Psoas muscle (tissue), 8 donors: ENCODE measurements at places on chromosomes 6 and 20. TPM values are rescaled to one million over a fixed set of nuclear protein-coding genes. Genes with fewer than 3 reads are reported as not detected.
A peak's percentile ranks its signal among the peaks of the same experiment; 100 is the strongest.

Gene OXT
- not detected for total RNA-seq

Gene WFDC9
- total RNA-seq = not detected

Gene CCR6
- total RNA-seq = not detected

Gene CNKSR3
- total RNA-seq = 2.3 TPM

Gene CALHM4
- total RNA-seq = 0.27 TPM

Gene FKBP1A
- total RNA-seq = 166 TPM

Gene HSPA12B
- total RNA-seq = 5.7 TPM

Gene FKBP5
- total RNA-seq = 1,905 TPM

Gene DZANK1
- total RNA-seq = 0.47 TPM

DNA sequence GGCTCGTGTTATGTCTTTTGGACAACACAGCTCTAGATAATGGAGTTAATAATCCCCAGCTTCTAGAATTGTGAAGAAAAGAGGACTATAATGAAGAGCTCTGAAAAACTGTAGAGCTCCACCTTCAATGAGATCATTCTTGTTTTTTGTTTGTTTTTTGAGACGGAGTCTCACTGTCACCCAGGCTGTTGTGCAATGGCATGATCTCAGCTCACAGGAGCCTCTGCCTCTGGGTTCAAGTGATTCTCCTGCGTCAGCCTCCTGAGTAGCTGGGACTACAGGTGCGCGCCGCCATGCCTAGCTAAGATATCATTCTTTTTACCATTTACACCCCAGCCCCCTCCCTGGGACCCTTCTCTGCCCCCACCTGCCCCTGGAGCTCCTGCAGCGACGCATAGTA is 36.6 kb downstream of the ERGIC3 start:
- DNase-seq = peak; percentile 12

DNA sequence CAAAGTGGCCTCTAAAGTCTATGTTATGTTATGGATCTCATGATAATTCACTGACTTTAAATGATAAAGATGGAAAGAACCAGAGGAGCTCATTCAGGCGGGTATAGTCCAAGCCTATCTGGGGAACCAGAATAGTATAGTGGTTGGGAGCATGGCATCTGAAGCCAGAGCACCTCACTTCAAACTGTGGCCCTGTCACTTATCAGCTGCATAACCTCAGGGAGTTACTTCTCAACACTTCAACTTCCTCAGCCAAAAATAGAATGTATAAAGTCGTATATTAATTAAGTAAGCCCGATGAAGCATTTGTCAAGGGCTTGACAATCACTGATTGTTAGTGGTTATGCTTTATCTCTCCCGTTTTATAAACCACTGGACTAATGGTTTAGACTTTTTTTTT is 112.7 kb downstream of the RTN4IP1 start:
- DNase-seq = no peak

DNA sequence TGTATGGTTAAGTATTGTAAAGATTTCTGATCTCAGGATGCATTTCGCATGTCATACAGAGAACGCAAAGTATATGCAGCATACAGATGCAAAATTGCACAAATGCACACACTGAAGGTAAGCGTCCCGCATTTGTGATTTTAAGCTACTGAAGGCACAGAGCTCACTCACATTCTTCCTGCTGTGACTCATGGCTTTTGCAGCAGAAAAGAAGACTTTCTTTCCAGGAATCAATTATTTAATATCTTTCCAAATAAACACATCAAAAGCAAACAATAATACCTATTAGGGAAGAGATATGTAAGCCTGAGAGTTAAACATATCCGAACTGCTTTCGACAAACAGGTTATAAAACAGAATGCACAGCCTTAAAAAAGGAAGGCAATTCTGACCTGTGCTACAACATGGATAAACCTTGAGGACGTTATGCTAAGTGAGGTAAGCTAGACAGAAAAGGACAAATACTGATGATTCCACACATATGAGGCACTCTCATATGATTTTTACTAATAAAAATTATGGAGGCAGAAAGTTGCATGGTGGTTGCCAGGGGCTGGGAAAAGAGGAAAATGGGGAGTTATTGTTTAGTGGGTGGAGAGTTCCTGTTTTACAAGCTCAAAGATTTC is 109.0 kb downstream of the TFAP2A start:
- no peak for DNase-seq

DNA sequence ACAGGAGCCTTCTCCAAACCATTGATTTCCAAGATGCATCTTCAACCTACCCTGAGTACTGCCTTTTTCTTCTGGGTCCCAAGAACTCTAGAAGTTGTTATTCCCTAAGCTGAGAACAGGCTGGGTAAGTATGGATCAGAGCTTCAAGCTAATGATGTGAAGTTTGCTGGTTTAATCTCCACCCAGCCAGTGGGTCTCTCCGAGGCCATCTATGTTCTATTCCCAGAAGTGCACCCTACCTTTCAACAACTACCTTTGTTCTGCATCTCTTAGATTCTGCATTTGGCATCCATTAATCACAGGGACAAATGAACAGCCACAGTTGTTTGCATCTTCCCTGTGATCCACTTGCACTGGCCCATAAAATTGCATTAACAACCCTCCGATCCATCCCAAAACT is 246.2 kb downstream of the HIVEP2 start:
- DNase-seq = no peak

DNA sequence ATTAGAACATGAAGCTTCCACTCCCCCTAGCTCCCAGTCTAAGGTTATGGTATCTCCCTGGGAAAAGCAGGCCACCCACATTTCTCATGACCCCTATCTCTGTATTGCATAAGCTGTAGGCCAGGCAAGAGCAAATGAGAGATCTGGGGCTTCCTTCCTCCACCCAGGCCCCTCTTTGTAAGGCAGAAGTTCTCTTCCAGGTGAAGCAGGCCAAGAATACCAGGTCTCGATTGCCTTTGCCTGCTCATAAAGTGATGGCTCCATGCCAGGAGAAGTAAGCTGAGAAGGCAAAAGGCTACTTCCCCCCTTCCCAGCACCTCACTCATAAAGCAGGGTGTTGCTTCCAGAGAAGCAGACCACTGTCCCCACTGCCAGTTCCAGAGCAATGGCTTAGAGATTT is 144.1 kb upstream of the KCNK16 start:
- DNase-seq = no peak

DNA sequence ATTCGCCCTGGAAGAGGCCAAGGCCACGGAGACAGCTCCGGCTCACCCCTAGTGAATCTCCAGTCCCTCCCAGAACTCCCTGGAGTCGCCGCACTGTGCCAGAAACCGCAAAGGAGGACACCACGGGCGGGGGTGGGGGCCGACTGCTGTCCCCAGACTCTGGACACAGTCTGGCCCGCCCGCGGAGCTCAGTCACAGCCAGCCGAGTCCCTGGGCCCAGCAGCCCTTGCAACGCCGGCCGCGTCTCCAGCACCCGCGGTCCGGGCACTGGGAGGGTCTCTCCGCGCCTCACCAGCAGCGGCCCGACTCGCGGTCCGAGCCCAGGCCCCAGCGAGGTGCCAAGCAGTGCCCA is 518 bp downstream of the PEX6 start:
- peak; percentile 83 for DNase-seq

DNA sequence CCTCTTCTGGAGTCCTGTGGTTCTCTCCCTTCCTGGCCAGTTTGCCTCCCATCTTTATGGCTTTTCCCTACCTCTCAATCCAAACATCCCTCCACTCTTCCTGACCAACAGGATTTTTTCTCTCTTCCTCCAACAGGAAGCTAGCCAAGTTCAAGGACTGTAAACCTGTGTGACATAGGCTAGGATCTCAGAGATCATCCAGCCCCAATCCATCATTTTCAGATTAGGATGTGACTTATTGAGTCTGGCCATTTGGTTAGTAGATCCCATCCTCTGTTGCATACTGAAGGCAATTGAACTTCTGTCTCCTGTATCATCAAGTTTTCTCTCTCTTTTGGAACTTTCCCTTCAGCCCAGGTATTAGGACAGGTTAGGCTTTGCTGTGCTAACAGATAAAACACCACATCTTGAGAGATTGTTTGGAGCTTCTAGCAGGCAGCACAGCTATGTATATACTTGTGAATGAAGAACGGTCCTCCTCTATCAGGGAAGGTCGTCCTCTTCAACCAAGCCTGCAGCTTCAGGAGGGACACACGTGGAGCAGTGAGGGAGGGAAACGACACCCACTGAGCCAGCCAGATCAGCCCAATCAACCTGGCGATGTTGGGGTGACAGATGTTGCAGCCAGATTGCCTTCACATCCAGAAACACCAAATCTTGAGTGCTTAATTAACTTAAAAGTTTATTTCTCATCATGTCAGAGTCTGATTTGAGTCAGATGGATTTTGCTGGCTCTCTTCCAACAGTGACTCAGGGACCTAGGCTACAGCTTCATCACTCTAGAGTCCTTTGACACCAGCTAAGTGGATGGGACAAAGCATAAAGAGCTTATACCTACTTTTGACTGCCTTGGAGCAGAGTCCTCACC is 106.8 kb downstream of the GJA10 start:
- DNase-seq = no peak

DNA sequence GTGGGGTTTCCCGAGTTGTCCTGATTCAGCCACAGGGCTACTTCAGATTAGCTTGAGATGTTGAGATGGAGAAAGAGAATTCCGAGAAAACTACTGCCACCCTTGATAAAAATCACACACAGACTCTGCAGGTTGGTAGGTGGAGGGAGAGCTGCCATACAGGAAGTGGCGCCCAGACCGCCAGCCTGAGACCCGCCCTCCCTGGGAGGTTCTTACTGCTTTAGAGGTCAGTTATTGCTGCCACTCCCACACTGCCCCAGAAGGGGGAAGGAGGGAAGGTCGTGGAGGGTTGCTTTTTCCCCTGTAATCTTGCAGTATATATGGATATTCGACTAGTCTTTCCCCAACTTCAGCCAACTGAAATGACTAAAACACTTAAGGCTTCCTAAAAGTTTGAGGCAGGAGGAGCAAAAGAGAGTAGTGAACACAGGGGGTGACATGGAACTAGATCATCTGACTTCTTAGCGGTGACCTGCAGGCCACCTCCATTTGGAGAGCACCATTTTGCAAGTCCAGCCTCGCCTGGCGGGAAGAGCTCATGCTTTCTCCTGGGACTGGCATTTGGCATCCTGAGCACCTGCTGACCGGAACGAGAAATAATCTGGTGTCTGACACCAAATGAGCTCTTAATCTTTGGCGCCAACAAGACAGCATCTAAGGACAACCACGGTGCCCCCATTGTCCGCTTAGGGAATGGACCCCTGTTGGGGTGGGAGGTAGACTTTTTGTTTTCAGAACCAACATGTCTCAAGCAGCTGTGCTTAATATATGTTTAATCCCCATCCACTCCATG is 35.7 kb upstream of the SLC22A1 start:
- no peak for DNase-seq

- DNase-seq = no peak
Measured at GRCh38 chr6:57021086-57021720, 25.3 kb upstream of the KIAA1586 start.

DNA sequence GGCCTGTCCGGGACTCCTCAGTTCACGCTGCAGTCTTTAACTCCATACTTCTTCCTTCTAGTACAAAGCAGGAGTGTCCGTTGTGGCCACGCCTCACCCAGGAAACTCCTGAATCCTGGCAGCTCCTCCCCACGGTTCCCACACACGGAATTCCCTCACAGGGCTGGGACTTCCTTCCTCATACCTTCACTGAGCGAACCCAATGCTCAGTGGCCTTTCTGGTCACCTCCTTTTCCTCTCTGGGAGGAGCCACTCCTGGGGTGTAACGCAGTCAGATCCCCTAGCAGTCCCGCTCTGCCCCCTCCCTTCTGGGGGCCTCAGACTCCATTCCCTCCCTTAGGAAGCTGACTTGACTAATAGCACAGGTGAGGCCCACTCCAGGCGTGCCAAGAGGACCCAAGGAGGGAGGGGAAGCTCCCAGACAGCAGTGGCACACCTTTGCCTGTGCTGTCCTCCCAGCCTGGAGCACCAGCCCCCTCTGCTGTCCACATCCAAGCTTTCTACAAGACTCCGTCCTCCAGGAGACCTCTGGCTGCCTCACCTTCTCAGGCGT is at the start of gene SLC52A3:
Gene SLC52A3 (minus strand): TSS at position 75 of the 553 bp plus-strand sequence. CDS start 2,726 bp downstream, outside the sequence.
- DNase-seq = no peak

GRCh38 chr6:19837511-19838441 is 606 bp downstream of the ID4 start:
- DNase-seq = peak; percentile 54

- no peak for DNase-seq
Measured at GRCh38 chr6:129835691-129836090, 25.4 kb downstream of the TMEM244 start.

GRCh38 chr6:139534472-139535115 is 160.1 kb upstream of the CITED2 start:
- DNase-seq = no peak

GRCh38 chr6:136788069-136788902 is 4.0 kb downstream of the MAP3K5 start:
- DNase-seq = no peak

GRCh38 chr6:106508834-106509233 is 120.5 kb downstream of the RTN4IP1 start:
- DNase-seq = no peak

DNA sequence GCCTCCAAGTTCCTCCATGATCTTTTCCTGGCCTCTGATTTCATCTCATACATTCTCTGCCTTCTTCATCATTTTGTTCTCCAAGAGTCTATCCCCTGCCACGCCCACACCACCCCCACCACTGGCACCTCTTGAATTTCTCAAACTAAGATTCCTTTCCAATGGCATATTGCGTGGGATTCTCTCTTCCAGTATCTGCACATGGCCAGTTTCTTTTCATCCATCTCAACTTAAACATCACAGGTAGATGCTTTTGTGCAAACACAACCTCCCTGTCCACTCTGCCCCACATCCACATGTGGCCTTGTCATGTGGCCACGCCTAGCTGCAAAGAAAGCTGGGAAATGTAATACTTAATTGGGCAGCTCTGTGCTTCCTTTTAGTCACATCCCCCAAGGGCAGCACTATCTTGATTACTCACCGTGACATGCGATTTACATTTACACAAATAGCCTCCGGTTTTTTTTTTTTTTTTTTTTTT is 33.4 kb upstream of the ZMYND8 start:
- DNase-seq = no peak

- DNase-seq = no peak
Measured at GRCh38 chr6:38650207-38650752, 10.6 kb upstream of the BTBD9 start.

DNA sequence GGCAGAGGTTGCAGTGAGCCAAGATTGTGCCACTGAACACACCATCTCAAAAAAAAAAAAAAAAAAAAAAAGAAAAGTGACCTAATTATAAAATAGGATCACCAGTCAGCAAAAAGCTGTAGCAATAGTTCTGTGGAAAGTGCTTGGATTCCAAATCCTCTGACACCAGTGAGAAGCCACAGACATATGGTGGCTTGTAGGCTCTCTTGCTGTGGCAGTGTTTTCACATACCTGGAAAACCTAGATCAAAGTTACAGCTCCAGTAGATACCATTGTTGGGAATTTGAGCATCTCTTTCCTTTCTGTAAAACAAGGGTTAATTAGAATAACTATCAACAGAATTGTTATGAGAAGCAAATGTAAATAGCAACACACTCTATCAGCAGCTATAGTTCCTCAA is 4.1 kb downstream of the CCDC170 start:
- no peak for DNase-seq

DNA sequence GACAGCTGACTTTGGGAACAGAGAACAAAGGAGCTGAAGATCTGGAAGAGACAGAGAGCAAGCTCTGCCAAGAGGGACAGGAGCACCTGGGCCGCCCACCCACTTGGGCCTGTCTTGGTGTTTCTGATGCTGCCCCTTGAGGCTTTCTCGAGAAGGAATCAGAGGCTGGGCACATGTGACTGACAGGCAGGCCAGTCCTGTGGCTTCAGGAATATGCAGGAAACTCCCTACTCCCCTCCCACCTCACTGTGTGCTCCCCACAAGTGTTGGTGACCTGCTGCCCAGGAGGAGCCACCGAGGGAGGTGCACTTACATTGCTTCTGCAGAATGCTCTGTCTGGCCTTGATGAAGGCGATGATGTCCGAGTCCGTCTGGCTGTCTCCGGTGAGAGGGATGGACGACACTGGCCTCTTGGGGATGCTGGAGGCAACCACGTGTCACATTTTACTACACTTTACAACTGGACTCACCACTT is 20.9 kb upstream of the KCNK16 start:
- no peak for DNase-seq
